ENCODE measurements at places on chromosomes 2 and 18.

- DNase-seq = no peak
Observed at GRCh38 chr18:40292985-40293710, 1661.9 kb upstream of the PIK3C3 start.

GRCh38 chr2:180144338-180144813 lies 137.3 kb upstream of the CWC22 start:
- DNase-seq = no peak

DNA sequence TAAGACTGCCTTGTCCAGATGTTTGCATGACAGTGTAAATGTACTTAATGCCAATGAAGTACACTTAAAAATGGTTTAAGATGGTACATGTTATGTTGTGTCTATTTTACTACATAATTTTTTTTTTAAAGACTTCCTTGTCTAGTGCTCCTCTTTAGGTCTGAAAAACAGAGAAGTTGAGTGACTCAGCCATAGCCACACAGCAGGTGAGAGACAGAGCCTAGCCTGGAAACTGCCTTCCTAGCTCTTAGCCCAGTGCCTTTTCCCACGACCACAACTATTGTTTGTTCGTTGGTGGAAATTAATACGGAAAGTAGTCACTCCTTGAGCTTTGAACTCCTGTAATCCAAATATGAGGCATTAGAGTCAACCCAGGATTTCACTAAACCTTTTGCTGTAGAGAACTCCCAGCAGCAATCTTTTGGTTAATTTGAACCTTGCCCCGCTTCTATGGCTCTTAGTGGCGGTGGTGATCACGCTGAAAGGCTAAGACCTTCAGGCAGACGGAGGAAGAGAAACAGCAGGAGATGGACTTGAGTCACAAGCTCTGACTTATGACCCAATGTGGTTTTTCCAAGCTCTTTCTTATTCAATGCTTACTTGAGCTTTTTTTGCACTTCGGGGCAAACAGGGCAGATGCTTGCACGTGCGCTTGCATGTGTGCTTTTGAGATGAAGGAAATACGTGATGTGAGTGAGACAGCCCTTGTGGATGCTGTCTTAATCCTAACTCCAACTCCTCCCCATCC lies 21.2 kb downstream of the TRIB2 start:
- DNase-seq = peak; percentile 43

DNA sequence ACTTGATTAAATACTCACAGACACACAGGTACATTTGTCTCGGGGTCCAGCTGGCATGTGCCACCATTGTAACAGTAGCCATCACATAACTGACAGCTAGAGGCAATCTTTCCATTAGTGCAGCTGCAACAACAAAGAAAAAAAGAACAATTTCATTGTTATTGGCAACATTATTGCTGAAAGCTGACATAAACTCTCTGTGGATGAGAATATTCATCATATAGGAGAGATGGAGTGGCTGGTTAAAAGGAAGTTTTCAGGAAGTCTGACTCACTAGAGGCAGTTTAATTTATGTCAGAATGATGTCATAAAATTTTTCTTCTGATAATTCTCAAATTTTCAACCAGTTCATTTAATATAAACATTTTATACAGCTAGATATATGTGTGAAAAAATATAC lies 1490.0 kb upstream of the NXPH2 start:
- no peak for DNase-seq

- DNase-seq = peak; percentile 17
Observed at GRCh38 chr2:122748552-122749011, 993.1 kb downstream of the TSN start.

GRCh38 chr2:172480301-172481218 lies 53.2 kb downstream of the ITGA6 start:
- no peak for DNase-seq

- DNase-seq = no peak
Observed at GRCh38 chr2:32522770-32523169, 105.1 kb upstream of the TTC27 start.

GRCh38 chr18:61922435-61922834 lies 29.6 kb upstream of the RNF152 start:
- DNase-seq = no peak

GRCh38 chr18:63440881-63441280 lies 18.6 kb upstream of the VPS4B start:
- no peak for DNase-seq

- no peak for DNase-seq
Observed at GRCh38 chr2:907706-908105, 42.9 kb upstream of the SNTG2 start.

DNA sequence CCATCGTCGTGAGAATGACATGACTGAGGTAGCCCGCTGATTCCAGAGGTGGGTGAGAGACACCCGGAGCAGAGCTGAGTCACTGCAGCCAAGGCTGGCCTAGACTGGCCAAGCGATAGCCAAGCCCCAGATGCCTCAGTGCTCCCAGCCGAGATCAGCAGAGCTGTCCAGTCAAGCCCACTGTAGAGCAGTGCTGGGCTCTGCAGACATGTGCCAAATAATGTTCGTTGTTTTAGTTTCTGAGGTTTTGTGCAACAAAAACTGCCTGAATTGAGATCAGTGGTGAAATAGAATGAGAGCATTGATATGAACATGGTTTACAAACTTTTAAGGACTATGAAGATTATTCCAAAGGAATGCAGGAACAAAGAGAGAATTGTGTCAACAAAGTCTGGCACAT lies 42.1 kb downstream of the INSIG2 start:
- no peak for DNase-seq

GRCh38 chr2:122643725-122644329 lies 888.4 kb downstream of the TSN start:
- DNase-seq = peak; percentile 53

GRCh38 chr2:15391751-15392150 lies 169.4 kb downstream of the NBAS start:
- DNase-seq = no peak

- DNase-seq = no peak
Observed at GRCh38 chr2:155546721-155547555, 785.6 kb downstream of the NR4A2 start.

GRCh38 chr18:35592298-35592697 lies 10.8 kb downstream of the GALNT1 start:
- DNase-seq = no peak

DNA sequence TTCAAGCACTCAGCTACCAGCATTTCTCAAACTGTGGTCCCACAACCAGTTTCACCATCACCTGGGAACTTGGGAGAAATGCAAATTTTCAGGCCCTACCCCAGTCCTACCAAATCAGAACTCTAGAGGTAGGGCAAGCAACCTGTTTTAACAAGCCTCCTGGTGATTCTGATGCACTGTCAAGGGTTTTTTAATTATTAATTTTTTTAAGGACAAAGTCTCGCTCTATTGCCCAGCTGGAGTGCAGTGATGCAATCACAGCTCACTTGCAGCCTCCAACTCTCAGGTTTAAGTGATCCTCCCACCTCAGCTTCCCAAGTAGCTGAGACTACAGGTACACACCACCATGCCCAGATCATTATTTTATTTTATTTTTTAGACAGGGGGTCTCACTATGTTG lies 7.8 kb downstream of the ACMSD start:
- DNase-seq = no peak
